GM04504 (cell line): ENCODE measurements at places on chromosomes 11 and 22.

GRCh38 chr11:130337281-130338089 is 22.8 kb upstream of the ZBTB44 start:
- DNase-seq, result no peak

DNA sequence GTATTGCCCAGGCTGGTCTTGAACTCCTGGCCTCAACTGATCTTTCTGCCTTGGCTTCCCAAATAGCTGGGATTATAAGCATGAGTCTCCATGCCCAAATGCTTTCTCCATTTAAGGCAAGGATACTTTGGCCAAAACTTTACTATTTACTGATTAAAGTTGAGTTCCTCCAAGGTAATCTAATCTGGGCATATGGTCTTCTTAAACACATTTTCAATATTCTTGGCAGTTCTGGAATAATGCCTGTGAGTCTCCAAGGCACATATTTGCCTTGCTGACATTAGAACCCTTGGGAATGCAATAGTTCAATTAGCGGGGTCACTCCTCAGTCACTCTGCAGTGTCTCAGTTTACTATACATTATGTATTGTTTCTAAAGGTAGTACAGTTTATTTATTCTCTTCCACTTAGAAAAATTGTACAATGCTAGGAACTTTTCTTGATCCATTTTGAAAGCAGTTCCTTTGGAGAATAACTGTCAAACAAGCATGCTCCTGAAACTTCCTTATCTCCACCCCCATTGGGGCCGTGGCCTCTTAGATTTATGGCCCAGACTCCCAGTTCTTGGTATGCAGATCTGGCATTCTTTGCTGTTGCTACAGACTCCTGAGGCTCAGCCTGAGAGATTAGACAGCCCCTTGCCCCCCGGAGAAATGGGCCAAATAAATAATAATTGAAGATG is 13.1 kb upstream of the RAB38 start:
- no peak for DNase-seq

- DNase-seq, result no peak
Measured at GRCh38 chr11:102251423-102251822, 65.9 kb upstream of the BIRC3 start.

- DNase-seq, result no peak
Measured at GRCh38 chr11:8321876-8322275, 58.2 kb upstream of the LMO1 start.

GRCh38 chr22:18952022-18952421 is 15.9 kb upstream of the PRODH start:
- DNase-seq, result no peak

- DNase-seq, result no peak
Measured at GRCh38 chr22:17655289-17655688, 16.7 kb downstream of the BCL2L13 start.

GRCh38 chr11:31509051-31509428 is 382 bp downstream of the IMMP1L start:
- no peak for DNase-seq

DNA sequence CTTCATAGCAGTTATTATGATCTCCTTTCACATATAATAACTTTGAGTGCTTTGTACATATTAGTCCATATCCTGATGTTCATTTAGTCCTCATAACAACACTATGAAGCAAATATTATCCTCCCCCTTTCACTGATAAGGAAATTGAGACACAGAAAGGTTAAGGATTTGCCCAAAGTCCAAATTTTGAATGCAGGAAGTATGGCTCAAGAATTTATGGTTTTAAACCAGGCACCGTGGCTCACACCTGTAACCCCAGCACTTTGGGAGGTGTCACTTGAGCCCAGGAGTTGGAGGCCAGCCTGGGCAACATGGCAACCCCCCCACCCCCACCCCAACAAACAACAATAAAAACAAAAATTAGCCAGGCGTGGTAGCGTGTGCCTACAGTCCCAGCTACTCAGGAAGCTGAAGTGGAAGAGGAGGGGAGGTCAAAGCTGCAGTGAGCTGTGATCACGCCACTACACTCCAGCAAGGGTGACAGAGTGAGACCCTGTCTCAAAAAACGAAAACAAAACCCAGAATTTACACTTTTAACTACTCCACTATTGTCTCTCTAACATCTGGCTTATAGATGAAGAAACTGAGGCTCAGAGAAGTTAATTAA is 8.6 kb downstream of the CCDC34 start:
- no peak for DNase-seq

DNA sequence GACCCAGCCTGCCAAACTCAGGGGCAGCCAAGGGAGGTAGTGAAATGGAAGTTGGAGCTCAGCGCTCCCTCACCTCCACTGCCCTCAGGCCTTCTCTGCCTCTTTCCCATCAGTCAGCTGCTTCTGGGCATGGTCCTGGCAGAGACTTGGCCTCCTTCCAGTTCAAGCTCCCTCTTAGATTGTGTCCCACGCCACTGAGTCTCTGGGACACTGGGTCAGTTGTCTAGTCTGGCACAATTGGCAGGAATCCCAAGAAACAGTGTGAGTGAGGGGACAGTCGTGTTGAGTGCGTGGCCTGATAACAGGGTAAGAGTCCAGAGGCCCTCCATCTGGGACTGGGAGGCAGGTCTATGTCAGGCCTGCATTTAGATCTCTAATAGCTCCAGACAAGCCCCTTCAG is 7.1 kb upstream of the SLC35E4 start:
- DNase-seq, result no peak

- DNase-seq, result no peak
Measured at GRCh38 chr11:68346462-68346790, 34.0 kb downstream of the LRP5 start.

GRCh38 chr22:43956805-43957463 is 1.7 kb downstream of the SAMM50 start:
- DNase-seq, result no peak

DNA sequence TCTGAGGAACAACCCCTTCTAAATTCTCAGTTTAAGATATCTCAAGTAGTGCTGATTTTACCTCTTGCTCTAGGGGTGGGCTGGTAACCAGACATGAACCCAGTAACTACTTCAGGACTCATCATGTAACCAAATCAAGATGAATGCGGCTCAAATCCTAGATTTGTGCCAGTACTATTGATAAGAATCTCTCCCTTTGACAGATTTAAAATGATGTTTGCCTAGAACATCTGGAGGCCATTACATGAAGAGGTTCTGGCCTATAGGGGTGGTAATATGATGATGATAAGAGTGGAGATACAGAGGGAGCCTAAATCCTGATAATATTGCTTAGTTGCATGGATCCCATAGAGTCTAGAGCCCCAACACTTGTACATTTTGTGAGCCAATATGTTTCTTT is 672.6 kb upstream of the ANO5 start:
- DNase-seq, result no peak

- no peak for DNase-seq
Measured at GRCh38 chr11:122979103-122979814, 2.4 kb downstream of the BSX start.

GRCh38 chr11:70628855-70629844 is 230.8 kb downstream of the CTTN start:
- DNase-seq, result no peak

DNA sequence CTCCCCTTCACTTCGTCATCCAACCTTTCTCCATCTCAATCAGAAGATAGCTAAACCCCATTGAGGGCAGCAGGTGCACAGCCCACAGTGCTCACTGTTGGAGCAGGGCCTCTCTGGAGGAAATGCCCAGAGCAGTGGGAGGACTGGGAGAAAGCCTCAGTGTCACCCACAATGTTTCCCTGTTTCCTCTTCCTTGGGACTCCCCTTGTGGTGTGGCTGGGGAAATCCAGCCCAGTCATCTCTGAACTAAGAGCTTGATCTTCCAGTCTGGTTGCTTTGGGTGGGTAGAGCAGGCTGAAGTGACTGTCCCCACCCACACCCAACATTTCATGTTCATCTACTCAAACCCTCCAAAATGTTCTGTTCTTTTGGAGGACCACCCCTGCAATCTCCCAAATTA is 29.8 kb upstream of the EED start:
- no peak for DNase-seq

- no peak for DNase-seq
Measured at GRCh38 chr11:92854952-92855351, 114.5 kb upstream of the MTNR1B start.

DNA sequence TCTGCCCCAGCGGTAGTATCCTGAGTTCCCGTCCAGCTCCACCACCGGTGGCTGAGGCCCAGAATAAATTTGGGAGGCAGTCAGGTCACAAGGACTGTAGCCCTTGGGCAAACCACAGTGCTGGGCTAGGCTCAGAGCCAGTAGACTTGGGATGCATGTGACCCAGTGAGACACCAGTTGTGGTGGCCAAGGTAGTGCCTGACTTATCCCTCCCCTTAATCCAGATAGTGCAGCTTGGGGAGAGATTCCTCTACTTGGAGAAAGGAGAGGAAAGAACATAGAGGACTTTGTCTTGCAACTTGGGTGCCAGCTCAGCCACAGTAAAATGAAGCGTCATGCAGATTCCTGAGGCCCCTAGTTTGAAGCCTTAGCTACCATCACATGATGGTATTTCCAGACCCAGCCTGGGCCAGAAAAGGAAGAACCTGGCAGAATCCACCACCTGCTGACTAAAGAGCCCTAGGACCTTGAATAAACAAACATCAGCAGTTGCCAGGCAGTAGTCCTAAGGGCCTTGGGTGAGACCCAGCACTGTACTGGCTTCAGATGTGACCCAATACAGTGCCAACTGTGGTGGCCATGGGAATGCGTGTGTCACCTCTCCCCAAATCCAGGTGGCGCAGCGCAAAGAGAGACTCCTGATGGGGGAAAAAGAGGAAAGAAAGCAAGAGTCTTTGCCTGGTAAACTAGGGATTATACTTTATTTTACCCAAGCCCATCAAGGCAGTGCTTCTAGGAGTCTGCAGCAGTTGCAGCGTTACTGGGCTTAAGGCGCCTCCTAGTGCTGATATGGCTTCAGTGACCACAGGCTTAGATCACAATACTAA is 17.0 kb upstream of the DDX10 start:
- no peak for DNase-seq

DNA sequence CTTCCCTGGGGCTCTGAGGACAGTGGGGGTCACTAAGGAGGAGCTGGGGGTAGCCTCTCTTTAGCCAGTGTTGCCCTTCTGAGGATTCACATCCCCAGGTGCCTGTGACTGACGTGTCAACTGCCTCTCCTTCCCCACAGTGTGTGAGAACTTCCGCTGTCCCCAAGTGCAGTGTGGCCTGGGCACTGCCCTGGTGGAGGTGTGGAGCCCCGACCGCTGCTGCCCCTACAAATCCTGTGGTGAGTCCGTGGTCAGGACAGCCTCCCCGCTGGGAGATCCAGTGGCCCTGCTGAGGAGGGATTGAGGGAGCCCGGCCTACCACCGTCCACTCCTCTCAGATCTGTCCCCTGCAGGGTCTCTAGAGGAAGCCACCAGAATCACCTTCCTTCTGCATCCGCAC is 81.1 kb upstream of the MYOD1 start:
- DNase-seq, result no peak

DNA sequence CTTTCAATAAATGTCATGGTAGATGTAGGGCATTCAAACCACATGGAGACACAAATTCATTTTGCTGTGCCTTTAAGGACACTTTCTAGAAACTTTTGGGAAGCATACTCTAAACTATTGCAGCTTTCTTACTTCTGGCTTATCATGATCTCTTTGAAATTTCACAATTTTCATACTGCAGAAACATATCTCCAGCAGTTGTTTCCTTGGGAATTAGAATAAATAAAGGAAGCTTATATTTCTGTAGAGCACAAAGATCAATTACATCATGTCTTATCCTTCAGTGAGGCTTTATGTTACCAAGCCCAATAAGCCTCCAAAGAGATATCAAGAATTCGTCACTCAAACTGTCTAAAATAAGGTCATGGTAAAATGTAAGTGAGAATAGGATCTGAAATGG is 74.5 kb upstream of the RAB38 start:
- DNase-seq, result no peak
